Hepatocyte (in vitro differentiated cells): ENCODE measurements at places on chromosomes 5 and 9. TPM values are rescaled to one million over a fixed set of nuclear protein-coding genes. Genes with fewer than 3 reads are reported as not detected.

C9orf43 gene
- total RNA-seq, result 0.36 and 0.53 TPM in 2 replicates

GAS1 gene
- total RNA-seq, result 45.9 and 61.3 TPM in 2 replicates

PRR16 gene
- 16.1 and 17.3 TPM in 2 replicates for total RNA-seq

TPRN gene
- total RNA-seq, result 27.6 and 34.4 TPM in 2 replicates

IFNA21 gene
- not detected in 2 replicates for total RNA-seq

SLC6A7 gene
- total RNA-seq, result 0.88 and 1.1 TPM in 2 replicates

GLDC gene
- 18.4 and 26.6 TPM in 2 replicates for total RNA-seq

ALDH1A1 gene
- total RNA-seq, result 529 and 563 TPM in 2 replicates

FAM120AOS gene
- total RNA-seq, result 48.1 and 56.0 TPM in 2 replicates

AHRR gene
- 1.8 and 2.6 TPM in 2 replicates for total RNA-seq

PCDHA2 gene
- total RNA-seq, result 2.3 and 3.9 TPM in 2 replicates

KLF4 gene
- total RNA-seq, result 59.8 and 66.8 TPM in 2 replicates

LHX3 gene
- not detected in 2 replicates for total RNA-seq

DNA sequence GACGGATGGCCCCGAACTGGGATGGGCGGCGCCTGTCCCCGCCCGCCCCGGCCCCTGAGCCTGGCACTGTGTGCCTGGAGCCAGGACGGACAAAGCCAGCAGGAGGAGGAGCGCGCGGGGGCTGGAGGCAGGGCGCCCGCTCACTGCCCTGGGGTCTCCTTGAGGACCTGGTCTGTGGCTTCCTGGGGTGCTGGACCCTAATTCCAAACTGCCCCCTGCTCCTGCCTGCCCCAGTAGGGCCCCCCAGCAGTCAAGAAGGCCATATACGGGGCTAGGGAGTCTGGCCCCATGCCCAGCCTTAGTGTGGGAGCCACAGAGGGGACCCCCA lies 29.2 kb upstream of the RXRA start:
- DNase-seq, result no peak
- no peak overlapping the region for H3K4me3 ChIP-seq
- no peaks in the 10 kb centered on the region for H3K36me3 ChIP-seq
- no peak overlapping the region for H3K27ac ChIP-seq

DNA sequence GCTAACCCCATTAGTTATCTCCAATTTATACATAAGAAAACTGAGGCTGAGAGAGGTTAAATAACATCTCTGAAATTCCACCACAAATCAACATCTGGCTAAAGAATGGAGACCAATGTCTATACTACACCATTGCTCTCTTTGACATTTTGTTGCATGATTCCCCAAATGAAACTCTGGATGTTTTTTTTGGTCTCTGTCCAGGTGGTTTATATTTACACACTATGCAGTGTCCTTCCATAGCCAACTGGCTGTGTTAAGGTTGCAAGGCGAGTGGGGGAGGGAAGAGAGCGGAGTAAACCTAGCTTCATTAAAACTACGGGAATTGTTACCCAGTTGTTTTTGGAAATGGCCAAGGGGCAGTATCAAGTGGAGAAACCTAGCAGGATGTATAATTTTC lies 67.2 kb downstream of the KIF4B start:
- no peaks in the 10 kb centered on the region for H3K4me1 ChIP-seq
- H3K4me3 ChIP-seq, result no peak overlapping the region
- H3K27me3 ChIP-seq, result no peaks in the 10 kb centered on the region
- H3K36me3 ChIP-seq, result no peaks in the 10 kb centered on the region
- H3K27ac ChIP-seq, result no peak overlapping the region
- DNase-seq, result no peak

DNA sequence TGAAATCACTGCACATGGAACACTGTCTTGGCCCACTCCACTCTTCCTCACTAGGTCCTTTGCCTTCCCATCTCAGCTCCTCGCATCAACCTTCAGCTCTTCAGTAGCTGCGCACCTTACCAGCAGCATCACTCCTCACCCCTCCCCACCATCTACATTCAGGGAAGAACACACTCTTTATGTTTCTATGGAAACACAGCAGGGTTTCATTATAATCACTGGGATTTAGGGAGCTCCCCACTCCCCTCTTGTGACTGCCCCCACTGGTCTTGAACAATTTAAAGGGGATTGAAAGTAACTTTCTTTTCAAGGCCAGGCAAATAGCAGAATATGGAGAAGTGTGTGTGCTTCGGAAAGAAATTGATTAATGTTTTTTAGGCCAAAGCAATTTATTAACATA lies 111.2 kb downstream of the INSYN2B start:
- H3K4me1 ChIP-seq, result no peaks in the 10 kb centered on the region
- no peaks in the 10 kb centered on the region for H3K36me3 ChIP-seq
- no peak for DNase-seq
- H3K27me3 ChIP-seq, result no peaks in the 10 kb centered on the region

DNA sequence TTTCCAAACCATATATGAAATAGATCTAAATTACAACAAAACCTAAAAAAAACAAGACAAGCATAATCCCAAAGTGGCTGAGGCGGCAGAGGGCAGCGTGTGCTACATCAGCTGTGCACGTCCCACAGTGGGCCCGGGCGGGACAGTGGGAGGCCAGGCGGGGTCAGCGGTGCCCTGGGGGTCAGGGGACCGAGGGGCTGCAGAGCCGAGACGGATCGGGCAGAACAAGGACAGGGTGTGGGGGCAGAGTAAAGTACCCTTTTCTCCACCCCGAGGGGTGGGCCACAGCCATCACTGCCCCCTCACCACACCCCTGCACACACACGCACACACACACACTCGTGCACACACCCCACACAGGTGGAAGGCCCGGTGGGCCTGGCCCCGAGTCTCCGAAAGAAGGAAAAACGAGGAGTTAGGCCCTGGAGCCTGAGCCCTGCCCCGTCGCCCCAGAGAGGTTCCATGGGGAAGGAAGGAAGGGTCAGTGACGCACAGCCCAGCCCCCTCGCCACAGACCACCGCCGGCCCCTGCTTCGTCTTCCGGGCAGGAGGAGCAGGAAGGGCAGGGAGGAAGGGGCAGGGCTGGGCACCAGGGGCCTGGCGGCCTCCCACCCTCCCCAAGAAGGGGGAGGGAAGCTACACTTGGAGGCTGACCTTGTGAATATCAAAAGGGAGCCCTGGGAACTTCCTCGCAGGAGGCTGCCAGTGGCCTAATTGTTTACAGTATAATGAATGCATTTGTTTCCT lies 49.6 kb upstream of the UBAC1 start:
- DNase-seq, result no peak
- H3K27me3 ChIP-seq, result no peaks in the 10 kb centered on the region
- peaks cover 34% of the 10 kb centered on the region for H3K4me1 ChIP-seq
- H3K27ac ChIP-seq, result no peak overlapping the region
- H3K4me3 ChIP-seq, result no peak overlapping the region

- no peak for DNase-seq
- H3K4me1 ChIP-seq, result peaks cover 3% of the 10 kb centered on the region
- no peak overlapping the region for H3K4me3 ChIP-seq
- no peak overlapping the region for H3K27ac ChIP-seq
Observed at GRCh38 chr5:14914623-14915260, 43.2 kb upstream of the ANKH start.

- no peaks in the 10 kb centered on the region for H3K27me3 ChIP-seq
- no peaks in the 10 kb centered on the region for H3K4me1 ChIP-seq
Observed at GRCh38 chr5:106006242-106006641, 1664.5 kb downstream of the EFNA5 start.

- H3K27ac ChIP-seq, result no peak overlapping the region
- no peaks in the 10 kb centered on the region for H3K27me3 ChIP-seq
- H3K4me3 ChIP-seq, result no peak overlapping the region
Observed at GRCh38 chr5:89229331-89230070, 346.5 kb upstream of the MEF2C start.

GRCh38 chr9:135777623-135778177 lies 75.7 kb downstream of the KCNT1 start:
- no peaks in the 10 kb centered on the region for H3K4me1 ChIP-seq
- H3K4me3 ChIP-seq, result no peak overlapping the region
- H3K27ac ChIP-seq, result no peak overlapping the region
- no peaks in the 10 kb centered on the region for H3K36me3 ChIP-seq
- no peaks in the 10 kb centered on the region for H3K27me3 ChIP-seq

DNA sequence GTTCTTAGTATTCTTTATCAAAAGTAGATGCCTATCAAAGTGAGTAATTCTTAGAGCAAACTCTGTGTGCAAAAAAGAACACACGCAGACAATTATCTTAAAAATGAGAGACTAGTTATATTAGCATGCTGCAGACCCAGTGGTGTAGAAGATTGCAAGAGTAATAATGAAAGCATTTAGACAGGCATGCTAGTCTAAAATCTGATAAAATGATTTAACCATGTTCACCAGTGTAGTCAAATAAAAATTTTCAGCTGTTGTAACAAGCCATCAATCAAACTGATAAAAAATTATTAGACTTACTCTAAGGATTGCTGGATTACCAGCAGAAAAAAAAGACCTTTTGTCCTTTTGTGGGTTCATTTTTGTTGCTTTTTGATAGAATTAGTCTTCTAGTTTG lies 241.9 kb upstream of the TLE4 start:
- H3K27ac ChIP-seq, result no peak overlapping the region
- no peaks in the 10 kb centered on the region for H3K27me3 ChIP-seq
- DNase-seq, result no peak
- H3K36me3 ChIP-seq, result no peaks in the 10 kb centered on the region
- no peak overlapping the region for H3K4me3 ChIP-seq

GRCh38 chr5:58466939-58467338 lies 7.1 kb upstream of the PLK2 start:
- peak; percentile 75 for DNase-seq
- no peak overlapping the region for H3K4me3 ChIP-seq
- H3K4me1 ChIP-seq, result peaks cover 3% of the 10 kb centered on the region
- no peak overlapping the region for H3K27ac ChIP-seq
- no peaks in the 10 kb centered on the region for H3K27me3 ChIP-seq
- no peaks in the 10 kb centered on the region for H3K36me3 ChIP-seq

DNA sequence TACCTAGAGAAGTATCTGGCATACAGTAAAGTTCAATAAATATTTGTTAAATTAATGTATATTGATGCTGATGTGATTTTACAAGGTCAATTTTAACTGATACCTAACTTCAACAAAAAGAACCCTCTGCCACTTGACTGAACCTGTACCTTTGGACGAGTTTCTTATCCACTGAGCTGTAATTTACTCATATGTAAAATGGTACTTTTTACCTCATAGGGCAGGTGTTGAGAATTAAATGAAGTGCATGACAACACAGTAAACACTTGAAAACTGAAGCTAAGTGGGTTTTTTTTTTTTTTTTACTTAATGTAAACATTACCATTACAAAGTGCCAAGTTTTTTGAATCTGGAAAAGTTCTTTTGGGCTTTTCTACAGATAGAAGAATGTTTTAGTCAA lies 15.4 kb downstream of the NIPSNAP3B start:
- DNase-seq, result no peak
- no peaks in the 10 kb centered on the region for H3K4me1 ChIP-seq
- no peaks in the 10 kb centered on the region for H3K36me3 ChIP-seq
- no peaks in the 10 kb centered on the region for H3K27me3 ChIP-seq

- no peak overlapping the region for H3K4me3 ChIP-seq
- no peak for DNase-seq
- H3K27me3 ChIP-seq, result no peaks in the 10 kb centered on the region
- no peaks in the 10 kb centered on the region for H3K4me1 ChIP-seq
- no peak overlapping the region for H3K27ac ChIP-seq
Observed at GRCh38 chr5:91643797-91644196, 260.7 kb upstream of the ARRDC3 start.

DNA sequence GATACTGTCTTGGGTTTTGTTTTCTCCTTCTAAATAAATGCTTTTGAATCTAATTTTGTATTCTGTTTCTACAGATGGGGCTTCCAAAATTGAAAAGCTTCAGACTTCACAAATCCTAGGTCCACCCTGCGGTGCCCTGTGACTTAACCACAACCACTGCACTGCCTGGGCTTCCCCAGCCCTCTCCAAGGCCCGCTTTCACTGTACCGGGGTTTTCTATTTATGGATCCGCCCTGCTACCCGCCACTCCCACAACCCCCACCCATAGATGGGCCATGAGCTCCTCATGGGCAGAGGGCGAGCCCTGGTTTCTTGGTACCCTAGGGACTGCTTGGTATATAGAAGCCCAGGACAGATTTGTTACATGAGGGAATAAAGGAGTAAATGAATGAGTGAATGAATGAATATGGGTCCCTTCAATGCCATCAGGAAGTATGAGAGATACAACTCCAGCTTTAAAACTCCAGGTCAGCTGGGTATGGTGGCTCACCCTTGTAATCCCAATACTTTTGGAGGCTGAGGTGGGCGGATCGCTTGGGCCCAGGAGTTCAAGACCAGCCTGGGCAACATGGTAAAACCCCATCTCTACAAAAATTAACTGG lies 39.8 kb upstream of the NEK6 start:
- no peaks in the 10 kb centered on the region for H3K27me3 ChIP-seq
- H3K4me3 ChIP-seq, result no peak overlapping the region
- peaks cover 5% of the 10 kb centered on the region for H3K4me1 ChIP-seq
- H3K36me3 ChIP-seq, result no peaks in the 10 kb centered on the region
- H3K27ac ChIP-seq, result no peak overlapping the region

- DNase-seq, result no peak
- H3K36me3 ChIP-seq, result no peaks in the 10 kb centered on the region
- H3K4me1 ChIP-seq, result no peaks in the 10 kb centered on the region
- H3K4me3 ChIP-seq, result no peak overlapping the region
Observed at GRCh38 chr5:95543017-95543705, 11.6 kb downstream of the SKIC3 start.

GRCh38 chr5:10891193-10891592 lies 130.2 kb upstream of the DAP start:
- DNase-seq, result no peak
- H3K4me1 ChIP-seq, result no peaks in the 10 kb centered on the region
- H3K27ac ChIP-seq, result no peak overlapping the region
- H3K36me3 ChIP-seq, result no peaks in the 10 kb centered on the region
- no peak overlapping the region for H3K4me3 ChIP-seq
- H3K27me3 ChIP-seq, result no peaks in the 10 kb centered on the region

DNA sequence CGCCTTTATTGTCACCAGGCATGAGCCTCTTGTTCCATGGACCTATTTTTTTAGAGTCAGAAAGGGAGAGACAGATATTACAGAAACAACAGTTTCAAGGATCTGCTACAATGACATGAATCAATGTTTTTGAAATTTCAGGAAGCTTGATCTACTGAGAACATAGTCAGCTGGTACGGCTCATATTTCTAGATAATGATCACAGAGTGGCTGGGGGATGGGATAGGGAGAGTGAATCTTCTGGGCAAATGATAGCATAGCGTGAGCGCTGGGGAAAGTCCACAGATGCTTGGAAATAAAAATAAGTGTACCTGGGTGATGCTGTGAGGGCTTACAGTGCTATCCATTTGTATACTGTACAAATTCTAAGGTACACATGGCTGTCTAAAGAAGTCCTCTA lies 340.4 kb downstream of the EBF1 start:
- H3K27ac ChIP-seq, result no peak overlapping the region
- H3K36me3 ChIP-seq, result no peaks in the 10 kb centered on the region
- H3K27me3 ChIP-seq, result peaks cover 4% of the 10 kb centered on the region
- H3K4me1 ChIP-seq, result no peaks in the 10 kb centered on the region

DNA sequence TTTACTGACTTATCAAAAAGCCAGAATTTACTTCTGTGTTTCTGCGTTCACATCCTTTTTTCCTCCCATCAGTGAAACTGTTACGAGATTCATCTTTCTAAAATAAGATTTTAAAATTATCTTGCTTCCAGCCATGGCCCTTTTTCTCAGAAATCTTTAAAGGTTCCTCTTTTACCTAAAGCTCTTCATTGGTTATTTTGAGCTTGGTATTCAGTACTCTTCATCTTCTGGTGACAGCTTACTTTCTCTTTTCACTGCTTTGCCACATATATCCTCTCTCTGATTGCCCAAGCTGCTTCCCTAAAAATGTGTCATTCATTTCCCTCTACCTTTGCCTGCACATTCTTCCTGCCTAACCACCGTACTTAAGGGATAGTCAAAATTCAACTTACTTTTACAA lies 32.3 kb downstream of the TGFBR1 start:
- no peaks in the 10 kb centered on the region for H3K27me3 ChIP-seq
- H3K36me3 ChIP-seq, result no peaks in the 10 kb centered on the region
- H3K4me1 ChIP-seq, result no peaks in the 10 kb centered on the region
- H3K4me3 ChIP-seq, result no peak overlapping the region
- no peak for DNase-seq

GRCh38 chr9:70531311-70531710 lies 116.9 kb upstream of the KLF9 start:
- H3K27ac ChIP-seq, result no peak overlapping the region
- H3K36me3 ChIP-seq, result no peaks in the 10 kb centered on the region
- no peak for DNase-seq
- H3K27me3 ChIP-seq, result no peaks in the 10 kb centered on the region
